Fibroblast of villous mesenchyme (primary cell): ENCODE measurements at places on chromosomes 5 and 9.

GRCh38 chr5:90514520-90514919 is 14.9 kb downstream of the LYSMD3 start:
- no peak for DNase-seq

DNA sequence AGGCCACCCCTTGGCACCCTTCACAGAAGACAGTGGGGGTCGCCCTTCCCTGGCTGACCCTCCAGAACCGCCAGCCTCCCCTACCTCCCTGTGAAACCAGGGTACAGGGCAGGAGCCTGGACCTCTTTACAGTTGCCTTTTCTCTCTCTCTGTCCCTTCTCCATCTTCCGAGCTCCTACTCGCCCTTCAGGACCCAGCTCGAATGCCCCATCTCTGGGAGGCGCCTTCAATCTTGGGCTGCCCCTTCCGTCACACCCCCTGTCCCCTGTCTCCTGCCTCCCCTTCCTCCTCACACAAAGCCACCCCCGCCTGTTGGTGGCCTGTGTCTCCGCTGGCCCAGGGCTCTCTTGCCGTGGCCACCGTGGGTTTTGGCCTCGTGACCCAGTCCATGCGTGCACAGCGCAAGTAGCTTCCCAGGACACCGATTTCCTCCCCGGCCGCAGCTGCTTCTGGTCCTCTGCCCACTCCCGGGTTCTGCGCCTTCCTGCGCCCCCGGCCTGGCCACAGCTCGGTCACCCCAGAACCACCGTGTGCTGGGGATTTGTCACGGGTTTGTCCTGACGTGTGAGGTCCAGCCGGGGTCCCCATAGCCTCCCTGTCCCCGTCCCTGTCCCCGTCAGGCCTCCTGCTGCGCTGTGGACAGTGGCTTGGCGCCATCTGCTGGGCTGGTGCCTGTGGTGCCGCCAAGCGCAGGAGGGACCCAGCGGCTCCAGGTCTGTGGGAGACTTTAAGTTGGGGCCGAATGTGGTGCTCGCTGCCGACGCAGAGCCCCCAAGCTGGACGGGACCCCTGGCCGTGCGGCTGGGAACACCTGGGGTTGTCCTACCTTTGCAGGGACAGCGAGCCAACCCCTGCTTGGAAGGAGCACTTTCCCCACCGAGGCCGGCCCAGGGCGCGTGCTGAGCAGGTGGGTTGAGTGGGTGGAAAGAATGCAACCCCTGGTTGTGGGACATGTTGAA is 4.0 kb upstream of the TMEM250 start:
- DNase-seq: peak; percentile 50

DNA sequence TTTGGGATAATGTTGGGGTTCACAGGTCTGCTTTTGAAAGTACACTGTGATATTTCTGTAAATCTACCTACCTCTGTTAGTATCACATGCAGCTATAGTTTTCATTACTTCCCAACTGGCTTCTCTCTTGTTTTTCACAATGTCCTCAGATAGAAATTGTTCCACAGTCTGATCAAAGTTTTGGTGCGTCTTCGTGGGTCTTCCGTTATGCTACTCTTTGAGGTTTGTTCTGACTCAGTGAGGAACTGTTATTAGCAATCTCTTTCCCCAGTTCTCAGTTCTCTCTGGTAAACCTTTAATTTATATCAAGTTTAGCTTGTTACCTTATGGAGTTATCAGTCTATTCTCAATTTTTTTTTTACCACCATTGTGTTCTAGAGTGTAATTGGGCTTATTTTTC is 2061.2 kb upstream of the CDH9 start:
- DNase-seq: no peak

DNA sequence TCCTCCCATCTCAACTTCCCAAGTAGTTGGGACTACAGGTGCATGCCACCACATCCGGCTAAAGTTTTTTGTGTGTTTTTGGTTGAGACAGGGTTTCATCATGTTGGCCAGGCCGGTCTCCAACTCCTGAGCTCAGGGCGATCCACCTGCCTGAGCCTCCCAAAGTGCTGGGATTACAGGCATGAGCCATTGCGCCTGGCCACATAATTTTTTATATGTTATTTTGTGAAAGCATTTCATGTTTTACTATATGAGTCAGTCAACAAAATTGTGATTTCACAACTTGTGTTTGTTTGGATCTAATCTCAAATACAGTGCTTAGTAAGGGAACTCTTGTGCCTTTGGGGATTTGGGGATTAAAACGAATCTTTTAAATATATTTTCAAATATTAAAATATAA is 20.0 kb upstream of the FAM120AOS start:
- DNase-seq: peak; percentile 90

DNA sequence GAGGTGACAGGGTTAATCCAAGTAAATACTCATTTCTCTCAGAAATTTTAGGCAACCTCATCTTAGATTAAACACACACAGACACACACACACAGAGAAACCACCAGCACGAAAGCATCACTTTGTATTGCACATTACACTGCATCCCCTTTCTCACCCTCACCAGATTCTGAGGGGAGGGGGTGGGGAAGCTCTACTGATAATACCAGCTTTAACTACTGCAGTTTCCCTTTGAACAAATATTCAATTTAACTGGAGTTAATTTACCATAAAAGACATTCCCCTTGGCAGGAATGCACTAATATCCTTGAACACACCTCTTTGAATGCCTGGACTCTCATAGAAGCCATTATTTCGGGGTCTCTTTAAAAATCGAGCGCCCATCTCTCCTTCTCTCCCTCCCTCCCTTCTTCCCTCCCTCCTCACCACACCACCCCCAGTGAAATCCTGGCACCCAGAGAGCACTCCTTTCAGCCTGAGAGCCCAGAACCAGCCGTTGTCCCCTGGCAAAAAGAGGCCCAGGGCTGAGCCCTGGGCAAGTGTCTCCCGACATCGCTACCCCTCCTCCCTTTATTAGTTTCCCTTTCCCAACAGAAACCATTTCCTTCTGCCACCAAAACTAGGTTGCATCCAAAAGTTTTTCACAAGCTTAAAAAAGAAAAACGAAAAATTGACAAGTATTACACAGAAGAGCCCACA is 2.8 kb upstream of the NFIB start:
- no peak for DNase-seq
